ENCODE measurements at places on chromosomes 3 and 15.

DNA sequence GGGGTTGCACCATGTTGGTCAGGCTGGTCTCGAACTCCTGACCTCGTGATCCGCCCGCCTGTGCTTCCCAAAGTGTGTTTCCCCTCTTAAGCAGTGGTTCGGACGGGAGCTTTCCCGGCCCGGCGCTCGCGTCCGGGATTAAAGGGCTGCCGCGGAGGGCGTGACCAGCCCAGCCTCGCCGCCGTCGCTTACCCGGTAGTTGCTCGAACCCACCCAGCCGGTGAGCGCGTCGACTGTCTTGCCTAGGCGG is 513 bp downstream of the CLASP2 start:
- peak; percentile 89 for DNase-seq

GRCh38 chr3:39282057-39282456 is 2.2 kb upstream of the CX3CR1 start:
- DNase-seq: no peak

- no peak for DNase-seq
Observed at GRCh38 chr3:140247775-140248174, 312.8 kb downstream of the CLSTN2 start.

- DNase-seq: peak; percentile 39
Observed at GRCh38 chr3:152961323-152961722, 126.4 kb downstream of the P2RY1 start.

DNA sequence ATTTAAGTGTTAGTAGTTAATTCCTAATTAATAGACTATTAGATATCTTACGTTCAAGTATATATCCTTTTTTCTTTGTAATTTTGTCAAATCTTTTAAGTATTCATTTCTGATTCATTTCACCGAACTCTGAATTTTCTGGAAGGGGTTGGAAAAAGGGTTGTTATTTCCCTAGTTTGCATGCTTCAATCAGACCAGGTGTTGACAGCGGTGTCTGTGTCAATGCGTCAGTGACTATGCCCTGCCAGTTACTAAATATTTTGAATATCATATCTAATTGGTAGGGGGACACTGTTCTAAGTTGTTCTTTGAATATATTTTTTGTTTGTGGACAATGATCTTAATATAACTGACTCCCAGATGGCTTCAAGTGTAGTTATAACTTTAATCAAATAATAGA is 62.7 kb upstream of the TNFSF10 start:
- no peak for DNase-seq

GRCh38 chr3:30811151-30811795 is 83.2 kb downstream of the GADL1 start:
- DNase-seq: peak; percentile 6

DNA sequence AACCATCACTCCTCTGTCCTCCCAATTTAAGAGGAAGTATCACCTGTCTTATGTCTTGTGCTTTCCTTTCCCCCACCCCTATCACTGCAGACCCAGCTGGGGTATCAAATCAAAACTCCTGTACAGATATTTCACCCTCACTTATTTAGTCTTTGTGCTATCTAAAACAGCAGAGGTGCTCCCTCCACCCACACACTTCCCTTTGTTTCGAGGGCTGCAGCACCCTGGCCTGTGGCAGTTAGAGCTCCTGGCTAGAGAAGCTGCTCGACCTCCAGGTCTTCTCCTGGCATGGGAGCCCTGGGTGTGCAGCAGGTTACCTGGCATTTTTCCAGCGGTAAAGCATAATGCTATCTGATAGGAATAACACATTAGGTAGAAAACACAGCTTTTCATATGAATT is 181.4 kb upstream of the BCL6 start:
- no peak for DNase-seq

GRCh38 chr15:27774638-27775037 is 324.5 kb downstream of the OCA2 start:
- no peak for DNase-seq

DNA sequence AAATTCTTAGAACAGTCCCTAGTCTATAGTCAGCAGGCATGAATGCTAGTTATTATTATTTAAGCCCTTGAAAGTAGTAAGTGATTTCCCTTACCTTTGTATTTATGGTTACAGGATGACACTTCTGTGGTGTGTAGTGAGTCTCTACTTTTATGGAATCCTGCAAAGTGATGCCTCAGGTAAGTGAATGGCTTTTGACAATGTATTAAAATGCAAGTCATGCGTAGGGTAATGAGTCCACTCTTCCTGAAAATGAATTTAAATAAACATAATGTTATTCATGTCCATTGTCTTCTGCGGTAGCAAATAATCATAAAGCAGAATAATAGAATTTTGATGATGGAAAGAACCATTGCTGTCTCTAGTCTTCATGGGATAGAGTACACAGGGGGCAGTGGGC is 50.3 kb downstream of the IL1RAP start:
- no peak for DNase-seq

DNA sequence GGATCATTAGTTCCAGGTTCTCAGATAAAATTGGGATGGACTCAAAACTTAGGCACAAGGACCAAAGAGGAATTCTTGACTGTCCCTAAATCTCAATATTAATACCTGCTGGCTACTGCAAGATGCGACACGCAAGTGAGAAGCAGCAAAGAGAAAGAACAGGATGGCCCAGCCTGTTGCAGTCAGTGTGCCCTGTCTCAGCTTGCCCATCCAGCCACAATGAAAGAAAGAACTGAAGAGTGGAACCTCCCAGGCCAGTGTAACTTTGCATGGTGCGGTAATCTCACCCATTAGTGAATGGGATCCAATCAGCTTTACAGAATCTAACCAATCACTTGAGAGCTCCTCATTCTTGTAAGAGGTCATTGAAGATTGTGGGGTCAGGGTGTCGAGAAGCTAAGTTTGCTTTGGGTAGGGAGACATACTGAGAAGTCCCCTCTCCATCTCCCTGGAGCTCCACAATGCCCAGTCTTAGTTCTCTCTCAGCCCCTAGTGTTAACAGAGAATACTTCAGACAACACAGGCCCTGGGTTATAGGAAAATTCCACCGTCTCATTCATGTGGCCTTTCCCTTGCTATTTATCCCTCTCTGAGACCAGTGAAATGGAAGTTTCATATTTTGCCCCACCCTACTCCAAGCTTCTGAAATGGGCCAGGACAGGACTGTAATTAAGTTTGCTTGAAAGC is 3.2 kb upstream of the SLC9A9 start:
- DNase-seq: no peak

GRCh38 chr15:91099616-91099994 is 452 bp upstream of the SV2B start:
- DNase-seq: no peak

DNA sequence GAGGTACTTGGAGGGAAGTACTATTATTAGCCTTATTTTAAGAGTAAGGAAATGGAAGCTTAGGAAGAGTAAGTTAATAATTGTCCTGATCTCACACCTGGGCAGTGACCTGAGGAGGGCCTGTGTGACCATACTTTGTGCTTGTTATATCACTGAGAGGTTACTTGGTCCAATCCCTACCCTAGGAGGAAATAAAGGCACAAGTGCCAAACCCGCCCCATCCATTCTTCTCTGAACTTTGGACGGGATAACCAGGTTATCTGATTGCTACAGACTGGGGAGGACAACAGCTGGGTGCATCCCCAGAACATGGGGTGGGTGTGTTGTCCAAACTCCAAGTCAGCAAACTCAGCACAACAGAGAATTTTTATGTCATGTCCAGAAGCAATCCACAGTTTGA is 77.7 kb upstream of the NR2E3 start:
- DNase-seq: no peak

DNA sequence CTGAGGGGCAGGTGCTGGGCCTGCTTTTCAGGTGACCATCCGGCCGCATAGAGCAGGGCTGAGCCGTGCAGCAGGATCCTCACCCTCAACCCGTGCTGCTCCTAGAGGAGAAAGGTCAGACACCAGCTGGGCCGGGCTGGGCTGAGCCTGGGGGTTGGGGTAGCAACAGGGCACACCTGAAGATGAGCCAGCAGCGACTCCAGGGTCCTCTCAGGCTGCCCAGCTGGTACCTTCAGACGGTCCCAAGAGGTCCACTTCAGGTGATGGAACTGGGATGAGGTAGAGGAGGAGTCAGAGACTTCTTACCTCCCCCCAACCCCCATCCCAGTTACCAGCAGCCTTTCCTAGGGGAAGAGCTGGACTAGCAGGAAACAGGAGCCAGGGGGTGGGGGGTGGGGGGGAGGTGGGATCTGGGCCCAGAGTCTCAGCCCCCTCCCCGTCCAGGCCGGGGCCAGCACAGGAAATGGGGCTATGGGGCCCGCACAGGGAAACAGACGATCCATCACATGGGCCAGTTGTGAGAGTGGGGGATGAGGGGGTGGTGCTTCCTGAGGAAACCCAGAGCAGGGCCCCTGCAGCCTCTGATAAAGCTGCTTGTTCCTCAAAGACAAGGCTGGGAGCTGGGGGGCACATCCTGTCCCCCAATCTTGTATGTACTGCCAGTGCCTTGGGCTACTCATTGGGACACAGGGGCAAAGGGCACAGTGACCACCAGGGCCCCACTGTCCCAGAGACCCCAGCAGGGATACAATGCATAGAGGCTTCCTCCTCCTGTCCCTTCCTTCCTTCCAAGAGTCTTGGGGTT is 3.0 kb downstream of the INKA1 start:
- peak; percentile 90 for DNase-seq

DNA sequence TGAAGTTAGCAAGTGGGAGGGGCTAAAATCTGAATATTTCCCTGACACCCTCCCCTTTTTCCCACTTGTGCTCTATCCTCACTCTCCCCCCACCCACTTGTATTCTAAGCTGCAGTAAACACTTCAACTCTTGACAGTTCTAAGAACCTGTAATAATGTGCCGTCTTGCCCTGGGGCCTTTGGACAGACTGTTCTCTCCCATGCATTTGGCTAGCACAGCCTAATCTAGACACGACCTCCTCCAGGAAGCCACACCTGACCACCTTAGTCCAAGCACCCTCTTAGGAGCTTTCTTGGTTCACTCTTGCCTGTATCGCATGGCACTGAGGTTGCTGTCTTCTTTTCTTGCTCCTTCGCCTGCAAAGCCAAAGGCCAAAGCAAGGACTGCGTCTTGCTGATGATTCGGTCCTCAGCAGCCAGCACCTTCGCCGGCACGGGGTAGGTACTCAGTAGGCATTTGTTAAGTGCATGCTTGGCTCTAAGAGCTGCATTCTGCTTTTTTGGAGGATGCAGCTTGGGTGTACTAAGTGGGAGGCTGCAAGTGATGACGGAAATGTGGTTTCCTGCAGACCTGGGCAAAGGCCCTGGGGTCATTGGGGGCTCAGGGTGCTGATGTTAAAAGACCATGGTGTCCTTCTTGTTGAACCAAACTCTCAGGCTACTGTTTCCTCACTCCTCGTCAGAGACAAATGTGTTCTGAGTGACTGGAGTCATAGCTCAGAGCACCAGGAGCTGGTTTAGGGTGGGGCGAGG is 2.0 kb upstream of the ZNF710 start:
- no peak for DNase-seq

GRCh38 chr3:107309312-107309711 is 67.9 kb upstream of the CCDC54 start:
- no peak for DNase-seq

DNA sequence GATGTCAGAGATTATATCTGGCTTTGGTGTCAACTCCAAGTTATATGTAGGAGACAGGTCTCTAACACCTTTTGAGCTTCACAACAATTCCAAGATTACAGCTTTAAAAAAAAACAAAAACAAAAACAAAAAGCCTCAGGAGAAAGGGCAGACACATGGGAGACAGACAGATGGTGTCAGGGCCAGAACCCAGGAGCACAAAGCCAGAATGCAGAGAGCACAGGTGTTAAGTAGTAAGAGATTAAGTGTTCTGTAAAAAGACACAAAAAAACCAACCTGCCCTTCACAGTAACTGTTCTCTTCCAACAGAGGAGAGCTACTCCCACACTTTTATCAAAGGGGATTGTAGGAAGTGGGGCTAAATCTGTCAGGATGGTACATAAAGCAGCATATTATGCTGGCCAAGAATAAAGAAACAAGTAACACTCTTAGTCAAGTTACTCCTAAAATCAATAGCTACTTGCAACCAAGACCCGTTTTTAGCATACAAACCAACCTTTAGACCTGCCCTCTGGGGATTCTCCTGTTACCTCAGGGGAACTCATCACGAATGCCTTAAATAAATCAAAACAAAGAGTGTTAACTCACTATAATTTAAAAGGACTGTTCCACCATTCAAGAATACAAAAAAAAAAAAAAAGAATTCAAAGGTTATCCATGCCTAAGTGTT is 5.9 kb downstream of the CPEB1 start:
- DNase-seq: no peak
